Astrocyte of the hippocampus (primary cell): ENCODE measurements at places on chromosomes 2 and 18.
A peak's percentile ranks its signal among the peaks of the same experiment; 100 is the strongest.

GRCh38 chr2:237598468-237599208 is 8.1 kb upstream of the RAB17 start:
- DNase-seq, result no peak

DNA sequence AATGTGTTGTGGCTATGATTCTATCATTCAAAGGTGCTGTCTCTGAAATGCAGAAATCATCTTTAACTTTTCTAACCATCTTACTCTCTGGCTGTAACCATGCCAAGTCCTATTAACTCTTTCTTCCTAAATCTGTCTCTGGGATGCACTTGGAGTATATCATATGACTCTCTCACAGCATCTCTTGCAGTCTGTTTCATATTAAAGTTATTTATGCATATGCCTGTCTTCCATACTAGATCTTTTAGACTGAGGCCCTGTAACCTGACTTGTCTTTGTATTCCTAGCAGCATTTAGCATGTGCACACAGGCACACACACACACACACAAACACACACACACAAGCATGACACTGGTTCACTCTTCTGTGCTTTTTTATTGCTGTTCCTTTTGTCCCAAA is 320.6 kb downstream of the ETAA1 start:
- no peak for DNase-seq

DNA sequence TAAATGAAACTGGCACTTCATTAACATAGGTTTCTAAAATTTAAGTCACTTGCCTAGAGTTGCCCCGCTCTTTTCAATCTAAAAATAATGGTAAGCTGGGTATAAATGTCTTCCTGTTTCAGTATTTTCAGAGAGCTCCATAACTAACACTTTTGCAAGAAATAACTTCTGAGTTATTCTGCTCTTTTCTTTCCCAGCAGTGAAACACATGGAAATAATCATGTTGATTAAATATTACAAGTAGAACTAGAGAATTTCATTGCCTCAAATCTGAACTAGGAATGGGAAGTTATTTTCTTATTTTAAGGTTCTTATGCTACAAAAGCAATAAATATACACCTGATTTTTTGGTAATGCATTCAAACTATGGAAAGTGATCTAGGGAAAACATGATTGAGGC is 257.4 kb downstream of the IKZF2 start:
- DNase-seq, result no peak

DNA sequence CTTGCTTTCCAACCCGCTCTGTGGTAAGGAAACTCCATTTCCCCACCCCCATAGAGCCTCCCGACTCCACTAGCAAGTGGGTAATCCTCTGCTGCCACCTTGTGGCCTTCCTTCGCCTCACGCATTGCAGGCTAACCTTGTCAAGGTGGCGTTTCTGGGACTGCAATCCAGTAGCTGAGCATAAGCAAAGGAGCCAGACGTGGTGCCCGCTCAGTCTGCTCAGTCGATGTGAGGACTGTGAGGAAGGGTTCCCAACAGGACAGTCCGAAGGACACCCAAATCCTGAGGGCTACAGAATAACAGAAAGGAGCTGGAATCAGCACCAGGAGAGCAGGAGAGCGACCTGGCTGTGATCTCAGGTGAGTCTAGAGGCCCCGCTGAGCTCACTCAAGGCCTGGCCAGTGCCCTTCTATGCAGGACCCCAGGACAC is 144.2 kb downstream of the SUCLG1 start:
- peak; percentile 90 for DNase-seq

DNA sequence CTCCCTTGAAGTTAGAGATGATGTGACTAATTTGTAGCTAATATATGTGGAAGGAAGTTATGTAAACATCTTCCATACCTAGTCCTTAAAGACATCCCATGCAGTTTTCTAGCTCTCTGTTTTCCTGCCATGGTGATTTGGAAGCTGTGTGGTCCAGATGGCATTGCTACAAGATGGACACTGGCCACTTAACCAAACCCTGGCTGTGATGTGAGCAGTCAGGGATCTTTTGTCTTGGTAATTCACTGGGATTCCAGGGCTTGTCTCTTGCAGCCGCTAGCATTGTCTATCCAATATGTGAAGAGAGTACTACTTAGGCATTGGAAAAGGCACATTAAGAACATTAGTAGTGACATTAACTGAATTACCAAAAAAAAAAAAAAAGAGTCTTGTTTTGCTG is 139.9 kb upstream of the DOCK10 start:
- no peak for DNase-seq

GRCh38 chr2:204691911-204692510 is 146.7 kb downstream of the PARD3B start:
- peak; percentile 87 for DNase-seq

- DNase-seq, result peak; percentile 94
Observed at GRCh38 chr18:36296650-36297416, 680 bp upstream of the FHOD3 start.

DNA sequence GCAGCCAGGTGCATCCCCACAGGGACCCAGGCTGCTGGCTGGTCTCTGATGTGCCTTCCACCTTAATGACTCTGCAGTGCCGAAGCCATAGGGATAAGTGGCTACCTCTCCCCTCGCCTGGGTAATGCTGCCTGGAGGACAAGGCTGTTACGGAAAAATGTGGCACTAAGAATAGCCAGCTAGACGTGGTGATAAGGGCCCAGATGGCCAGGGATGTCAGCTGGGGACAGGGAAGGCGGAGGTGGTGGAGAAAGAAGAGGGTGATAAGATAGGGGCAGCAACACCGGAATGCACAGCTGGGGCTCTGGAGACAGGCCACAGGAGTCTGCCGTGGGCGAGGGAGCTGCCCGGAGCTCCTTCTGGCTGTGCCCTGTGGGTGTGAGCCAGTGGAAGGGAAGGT is 170.6 kb downstream of the FHOD3 start:
- DNase-seq, result no peak

GRCh38 chr2:199378948-199379650 is 78.6 kb downstream of the SATB2 start:
- DNase-seq, result peak; percentile 60

DNA sequence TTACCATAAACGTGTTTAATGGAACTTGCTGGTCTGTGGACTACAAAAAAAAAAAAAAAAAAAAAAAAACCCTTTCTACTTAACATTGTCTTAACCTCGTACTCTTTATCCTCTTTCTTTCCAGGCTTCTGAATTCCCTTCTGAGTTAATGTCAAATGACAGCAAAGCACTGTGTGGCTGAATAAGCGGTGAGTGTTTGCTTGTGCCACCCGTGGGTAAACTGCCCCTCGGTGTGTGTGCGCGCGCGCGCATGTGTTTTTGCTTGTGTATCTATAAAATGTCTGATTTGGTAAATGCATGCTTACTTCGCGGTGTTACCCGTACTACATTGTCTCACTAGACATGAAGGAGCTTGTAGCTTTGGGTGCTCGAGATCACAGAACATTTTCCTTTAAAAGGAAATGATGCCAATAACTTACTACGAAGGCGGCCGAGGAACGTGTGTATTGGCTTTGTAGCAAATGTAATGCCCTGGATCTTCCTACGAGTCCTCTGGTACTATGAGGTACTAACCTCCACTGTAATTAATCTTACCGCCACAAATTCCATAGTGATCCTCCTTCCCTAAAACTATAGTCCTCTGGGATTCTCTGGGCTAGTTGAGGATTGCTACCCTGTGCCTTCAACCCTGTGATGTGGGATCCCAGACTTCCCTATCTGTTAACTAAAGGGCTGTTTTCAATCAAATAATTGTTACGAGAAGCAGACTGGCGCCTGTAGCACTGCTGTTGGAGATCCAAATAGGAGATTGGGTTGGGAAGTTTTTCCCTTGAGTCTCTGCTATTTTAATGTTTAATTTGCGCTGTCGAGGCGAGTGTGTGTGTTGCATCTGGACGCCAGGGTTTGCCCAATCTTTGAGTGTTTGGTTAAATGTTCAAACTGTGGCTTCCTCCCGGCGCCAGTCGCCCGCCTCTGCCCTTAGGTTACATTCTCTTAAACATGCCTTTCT is 1.1 kb downstream of the ID2 start:
- DNase-seq, result peak; percentile 66

DNA sequence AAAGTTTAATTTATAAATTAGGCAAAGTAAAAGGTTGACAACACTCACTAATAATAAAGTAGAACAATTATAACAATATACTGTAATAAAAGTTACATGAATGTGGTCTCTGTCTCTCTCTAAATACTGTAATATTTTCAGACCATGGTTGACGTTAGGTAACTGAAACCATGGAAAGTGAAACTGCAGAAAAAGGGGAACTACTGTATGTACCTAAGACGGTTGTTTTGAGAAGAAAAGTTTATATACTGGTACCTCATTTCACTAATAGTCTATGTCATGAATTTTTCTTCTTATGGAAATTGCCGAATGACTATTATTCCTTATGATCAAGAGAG is 166.7 kb upstream of the ZNF521 start:
- no peak for DNase-seq

GRCh38 chr2:198622986-198623730 is 818.8 kb downstream of the PLCL1 start:
- no peak for DNase-seq

DNA sequence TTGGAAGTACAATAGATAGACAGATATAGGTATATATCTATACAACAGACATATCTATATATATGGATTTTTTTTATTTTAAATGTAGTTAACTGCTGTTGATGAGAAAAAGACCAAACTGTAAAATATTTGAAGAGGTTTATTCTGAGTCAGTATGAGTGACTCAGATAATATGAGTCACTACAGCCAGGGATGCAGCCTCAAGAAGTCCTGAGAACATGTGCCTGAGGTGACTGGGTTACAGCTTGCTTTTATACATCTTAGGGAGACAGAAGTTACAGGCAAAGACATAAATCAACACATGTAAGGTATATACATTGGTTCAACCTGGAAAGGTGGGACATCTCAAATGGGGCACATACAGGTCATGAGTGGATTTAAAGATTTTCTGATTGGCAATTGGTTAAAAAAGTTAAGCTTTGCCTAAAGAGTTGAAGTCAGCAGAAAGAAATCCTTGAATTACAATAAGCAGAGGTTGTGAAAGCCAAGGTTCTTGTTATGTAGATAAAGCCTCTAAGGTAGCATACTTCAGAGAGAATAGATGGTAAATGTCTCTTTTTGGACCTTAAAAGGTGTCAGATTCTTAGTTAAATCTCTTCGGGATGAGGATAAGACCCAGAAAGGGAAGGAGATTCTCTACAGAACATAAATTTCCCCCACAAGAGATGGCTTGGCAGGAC is 149.9 kb downstream of the RBM43 start:
- DNase-seq, result peak; percentile 52

GRCh38 chr18:26520974-26521373 is 27.4 kb downstream of the KCTD1 start:
- no peak for DNase-seq

DNA sequence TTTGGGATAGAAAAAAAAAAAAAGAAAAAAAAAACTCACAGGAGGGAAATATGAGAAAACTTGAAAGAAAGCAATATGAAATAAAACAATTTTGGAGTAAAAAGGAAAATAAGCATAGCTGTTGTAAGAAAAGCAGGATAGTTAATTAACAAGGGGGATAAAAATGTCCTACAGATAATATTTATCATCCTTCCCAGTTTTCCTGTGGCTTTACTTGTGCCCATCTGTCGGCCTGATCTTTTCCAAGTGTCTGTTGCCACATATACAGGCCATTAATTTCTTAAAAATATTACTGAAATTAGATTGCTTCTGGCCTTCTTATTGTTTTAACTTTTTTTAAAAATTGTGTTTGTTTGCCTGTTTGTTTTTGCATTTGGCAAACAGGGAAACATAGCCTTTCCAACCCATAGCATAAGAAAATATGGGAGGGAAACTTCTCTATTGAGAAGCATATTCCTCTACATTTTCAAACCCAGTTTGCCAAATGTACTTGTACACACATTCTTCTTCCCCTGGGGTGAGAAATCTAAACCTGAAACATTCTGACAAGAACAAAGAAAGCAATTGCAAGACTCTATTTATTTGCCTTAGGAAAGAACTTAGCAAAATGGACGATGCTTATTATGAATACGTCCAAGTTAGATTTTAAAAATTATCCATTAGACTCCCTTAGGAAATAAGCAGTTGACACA is 272.3 kb downstream of the CDH20 start:
- no peak for DNase-seq

GRCh38 chr2:233288663-233289062 is 19.0 kb upstream of the SAG start:
- DNase-seq, result no peak

- DNase-seq, result no peak
Observed at GRCh38 chr18:73711256-73711655, 436.4 kb downstream of the FBXO15 start.

DNA sequence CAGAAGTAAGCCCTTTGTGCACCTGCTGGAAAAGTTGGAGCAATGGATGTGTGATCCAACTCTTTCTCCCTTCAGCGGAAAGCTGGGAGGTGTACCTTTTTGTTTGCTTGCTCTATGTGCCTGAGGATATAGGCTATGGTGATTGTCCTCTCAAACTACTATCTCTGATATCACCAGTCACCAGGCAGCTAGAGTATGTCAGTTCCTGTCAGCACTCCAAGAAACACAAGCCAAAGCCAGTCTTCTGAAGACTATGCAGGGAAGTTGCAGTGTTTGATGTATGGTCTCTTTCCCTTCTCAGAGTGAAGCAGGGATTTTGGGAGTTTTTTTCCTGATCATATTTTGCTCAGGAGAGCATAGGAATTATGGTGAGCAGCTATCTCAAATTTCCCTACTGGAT is 146.4 kb downstream of the PTH2R start:
- no peak for DNase-seq

GRCh38 chr2:2872309-2872617 is 505.4 kb downstream of the EIPR1 start:
- DNase-seq, result no peak

DNA sequence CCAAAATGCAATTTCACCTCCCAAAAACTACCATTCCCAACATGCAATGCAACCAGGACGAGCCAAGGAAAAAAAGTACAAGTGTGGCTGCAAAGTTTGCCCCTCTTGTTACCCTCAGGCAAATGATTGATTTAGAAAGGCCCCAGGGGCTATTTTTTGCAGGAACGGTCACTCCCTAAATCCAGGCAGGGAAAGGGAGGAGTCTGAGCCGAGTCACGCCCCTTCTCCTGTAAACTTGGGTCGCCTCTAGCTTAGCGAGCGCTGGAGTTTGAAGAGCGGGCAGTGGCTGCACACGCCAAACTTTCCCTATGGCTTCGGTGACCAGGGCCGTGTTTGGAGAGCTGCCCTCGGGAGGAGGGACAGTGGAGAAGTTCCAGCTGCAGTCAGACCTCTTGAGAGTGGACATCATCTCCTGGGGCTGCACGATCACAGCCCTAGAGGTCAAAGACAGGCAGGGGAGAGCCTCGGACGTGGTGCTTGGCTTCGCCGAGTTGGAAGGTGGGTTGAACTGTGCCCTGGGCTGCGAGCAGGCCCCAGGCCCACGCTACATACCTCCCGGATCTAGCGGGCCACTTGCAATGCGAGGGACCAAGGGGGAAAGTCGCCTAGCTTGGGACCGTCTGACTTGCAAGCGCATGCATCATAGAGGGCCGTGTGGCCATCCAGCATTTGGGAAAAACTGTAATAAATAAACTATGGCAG is at the start of gene GALM:
TSS of gene GALM (plus strand) at position 261 of the 702 bp plus-strand sequence. CDS start at position 309, 48 bp downstream.
- peak; percentile 93 for DNase-seq

DNA sequence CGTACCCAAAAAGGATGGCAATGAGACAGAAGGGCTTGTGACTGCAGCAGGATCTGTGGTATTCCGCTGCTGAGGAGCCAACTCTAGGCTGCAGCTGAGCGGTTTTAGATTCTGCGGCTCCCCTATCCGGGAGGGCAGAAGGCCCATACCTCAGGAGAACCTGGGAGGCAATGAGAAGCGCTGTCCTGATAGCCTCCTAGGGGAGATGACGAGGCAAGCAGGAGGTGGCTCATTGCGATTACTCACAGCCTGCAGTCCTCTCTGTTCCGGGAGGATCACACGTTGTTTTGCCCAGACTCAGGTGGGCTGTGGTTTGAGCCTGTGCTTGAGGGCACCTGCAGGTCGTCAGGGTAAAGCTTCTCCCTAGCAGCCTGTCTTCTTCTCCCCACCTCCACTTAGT is 65.1 kb downstream of the COA5 start:
- no peak for DNase-seq

GRCh38 chr2:8481463-8482009 is 200.3 kb upstream of the ID2 start:
- DNase-seq, result no peak
